Upper lobe of left lung (tissue), 6 donors: ENCODE measurements at places on chromosomes 4 and X. TPM values are rescaled to one million over a fixed set of nuclear protein-coding genes. Genes with fewer than 3 reads are reported as not detected.

GRCh38 chr4:189090174-189090814 is 850.4 kb upstream of the FRG1 start:
- no peak for DNase-seq

GRCh38 chr4:88327665-88328064 is 43.3 kb upstream of the PPM1K start:
- no peak for DNase-seq

- DNase-seq = no peak
Observed at GRCh38 chr4:55912249-55912648, 36.5 kb upstream of the CEP135 start.

DNA sequence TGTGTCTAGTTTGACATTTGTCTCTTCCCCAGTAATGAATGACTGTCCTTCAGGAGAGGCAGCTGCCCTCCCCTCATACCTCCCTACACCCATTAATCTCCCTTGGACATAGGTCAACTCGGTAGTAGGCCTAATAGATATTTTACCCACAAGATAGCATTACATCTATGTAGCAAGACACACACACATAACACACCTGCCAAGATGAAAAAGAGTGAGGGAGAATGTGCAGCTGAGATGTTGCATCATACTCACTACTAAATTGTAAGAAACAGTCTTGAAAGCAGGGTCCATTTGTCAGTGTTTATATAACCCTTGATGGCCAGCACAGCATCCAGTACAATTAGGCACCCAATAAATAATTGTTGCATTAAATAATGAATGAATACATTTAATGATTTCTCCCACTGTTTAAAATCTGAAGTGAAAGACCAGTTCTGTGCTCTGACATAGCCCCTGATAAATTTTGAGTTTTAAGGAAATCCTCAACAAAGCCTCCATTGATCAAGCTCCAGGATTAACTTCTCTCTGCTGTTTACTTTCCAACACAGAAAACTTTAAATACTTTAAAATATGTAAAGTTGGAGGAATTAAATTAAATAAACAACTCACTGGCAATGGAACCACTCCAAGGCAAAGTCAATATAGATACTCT is 440.8 kb upstream of the RASGEF1B start:
- no peak for DNase-seq

DNA sequence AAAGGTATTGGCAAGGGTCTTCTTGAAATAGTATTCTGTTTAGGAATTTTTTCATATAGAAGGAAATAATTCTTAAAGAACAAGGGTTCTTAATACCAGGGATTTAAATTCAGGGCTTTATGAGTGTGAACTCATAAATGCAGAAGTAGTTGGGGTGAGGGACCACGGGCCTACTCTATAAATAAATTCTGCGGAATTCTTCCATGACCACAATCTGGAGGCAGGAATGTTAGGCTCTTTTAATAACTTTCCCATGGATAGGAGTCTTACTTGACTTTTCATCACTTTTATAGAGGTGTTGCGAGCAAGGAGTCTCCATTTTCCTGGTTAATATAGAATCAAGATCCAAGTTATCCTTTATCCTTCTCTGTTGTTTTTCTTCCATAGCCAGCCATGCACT is 76.7 kb upstream of the SLC4A4 start:
- no peak for DNase-seq

DNA sequence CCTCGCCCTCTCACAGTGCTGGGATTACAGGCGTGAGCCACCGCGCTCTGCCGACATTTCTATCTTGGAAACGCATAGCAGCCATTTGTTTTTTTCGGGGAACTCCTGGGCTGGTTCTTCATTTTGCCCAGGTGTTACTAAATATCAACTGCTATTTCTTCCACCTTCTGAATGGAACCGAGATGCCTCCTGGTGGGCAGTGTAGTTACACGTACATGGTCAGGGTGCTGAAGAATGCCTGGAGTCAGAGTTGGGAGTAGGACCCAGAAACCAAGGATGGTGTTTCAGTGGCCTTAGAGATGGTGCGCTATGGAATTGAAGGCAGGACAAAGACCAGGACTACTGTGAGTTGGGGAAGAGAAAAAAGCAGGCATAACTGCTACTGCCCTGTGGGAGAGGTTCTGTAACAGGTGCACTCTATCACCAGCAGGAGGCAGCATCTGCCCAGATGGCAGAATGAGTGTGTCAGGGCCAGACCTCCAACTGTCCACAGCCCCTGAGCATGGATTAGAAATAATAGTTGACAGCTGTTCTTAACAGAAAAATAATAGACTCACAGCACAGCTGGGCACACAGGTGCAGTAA is 81.7 kb downstream of the ZC4H2 start:
- no peak for DNase-seq

GRCh38 chrX:99588936-99589335 is 821.1 kb downstream of the PCDH19 start:
- DNase-seq = no peak

Gene TLR10
- not detected for total RNA-seq

DNA sequence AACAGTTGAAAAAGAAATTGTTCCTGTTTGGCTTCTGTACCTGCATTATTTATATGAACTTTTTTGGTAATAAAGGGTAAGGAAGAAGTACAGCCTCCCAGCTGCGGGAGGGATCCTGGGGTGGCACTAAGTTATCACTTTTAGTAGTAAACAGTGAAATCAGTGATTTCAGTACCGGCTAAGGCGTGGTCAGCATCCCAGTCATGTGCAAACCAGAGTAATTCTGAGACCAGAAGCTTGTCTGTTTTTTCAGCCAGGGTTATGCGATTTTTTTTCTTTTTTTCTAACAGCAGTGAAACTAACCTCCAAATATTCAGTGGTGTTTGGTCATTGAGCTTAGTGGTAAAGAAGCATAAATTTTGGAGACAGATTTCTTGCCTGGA is 3.3 kb downstream of the EGF start:
- DNase-seq = no peak

Gene MAGEA2B
- total RNA-seq = not detected

DNA sequence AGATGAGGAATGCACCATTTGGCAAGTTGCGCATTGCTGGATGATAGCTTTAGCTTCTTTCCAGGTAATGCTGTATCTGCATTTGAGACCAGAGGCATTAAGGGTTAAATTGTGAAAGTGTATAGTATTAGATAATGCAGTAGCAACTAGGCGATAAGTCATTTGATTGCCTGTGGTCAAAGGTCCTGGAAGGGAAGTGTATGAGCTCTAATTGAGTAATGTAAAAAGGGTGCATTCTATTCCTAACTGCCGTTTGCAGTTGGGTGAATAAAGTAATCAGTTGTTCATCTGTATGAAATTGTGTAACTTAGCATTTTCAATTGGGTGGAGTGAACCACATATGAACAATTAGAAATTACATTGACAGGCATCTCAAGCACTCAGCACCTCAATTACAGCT is 54.5 kb upstream of the WDR1 start:
- no peak for DNase-seq

Gene FRMD7
- total RNA-seq = not detected

GRCh38 chrX:3549411-3549911 is 164.0 kb downstream of the PRKX start:
- DNase-seq = no peak

DNA sequence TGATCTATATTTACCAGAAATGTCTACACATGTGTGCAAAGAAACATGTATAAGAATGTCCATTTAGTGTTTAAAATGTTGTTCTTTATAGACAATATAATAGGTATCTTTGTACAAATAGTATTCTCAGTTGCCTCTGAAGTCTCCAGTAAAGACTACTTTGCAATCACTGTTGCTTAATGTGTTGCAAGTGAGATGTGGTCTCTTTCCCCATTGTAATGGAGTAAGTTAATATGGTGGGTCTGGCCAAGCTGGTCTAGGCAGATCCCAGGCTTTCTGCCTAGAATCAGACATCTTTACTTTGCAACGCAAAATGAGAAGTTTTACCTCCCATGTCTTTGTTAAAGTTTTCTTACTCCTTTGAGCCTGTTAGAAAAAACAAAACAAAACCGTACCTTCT is 144.8 kb downstream of the GABRA3 start:
- no peak for DNase-seq

Gene SYTL4
- 7.4 TPM for total RNA-seq
